KG1 (cell line): ENCODE measurements at places on chromosomes 1 and 21.

- no peak for DNase-seq
Measured at GRCh38 chr1:156389311-156389710, 20.3 kb downstream of the RHBG start.

DNA sequence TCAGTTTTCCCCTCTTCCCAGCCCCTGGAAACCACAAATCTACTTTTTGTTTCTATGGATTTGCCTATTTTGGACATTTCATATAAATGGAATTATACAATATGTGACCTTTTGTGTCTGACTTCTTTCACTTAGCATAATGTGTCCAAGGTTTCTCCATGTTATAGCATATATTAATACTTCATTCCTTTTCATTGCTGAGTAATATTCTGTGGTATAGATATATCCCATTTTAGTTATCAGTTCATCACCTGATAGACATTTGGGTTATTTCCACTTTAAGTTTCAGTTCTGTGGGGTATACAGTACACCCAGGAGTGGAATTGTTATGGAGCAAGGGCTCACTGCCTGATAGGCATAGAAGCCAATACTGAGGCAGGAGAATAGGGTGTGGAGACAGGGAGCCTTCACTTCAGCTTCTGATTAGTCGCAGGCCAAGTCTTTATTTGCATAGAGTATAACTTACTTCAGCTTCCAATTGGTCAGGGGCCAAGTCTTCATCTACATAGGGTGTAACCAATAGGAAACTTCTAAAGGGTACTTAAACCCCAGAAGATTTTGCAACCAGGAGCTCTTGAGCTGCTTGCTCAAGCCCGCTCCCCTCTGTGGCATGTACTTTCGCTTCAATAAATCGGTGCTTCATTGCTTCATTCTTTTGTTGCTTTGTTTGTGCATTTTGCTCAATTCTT lies 8.3 kb upstream of the NVL start:
- DNase-seq = no peak

GRCh38 chr1:168504064-168504837 lies 39.5 kb downstream of the XCL2 start:
- DNase-seq = peak; percentile 81

- DNase-seq = peak; percentile 42
Measured at GRCh38 chr21:38219049-38219628, 37.7 kb upstream of the KCNJ15 start.

DNA sequence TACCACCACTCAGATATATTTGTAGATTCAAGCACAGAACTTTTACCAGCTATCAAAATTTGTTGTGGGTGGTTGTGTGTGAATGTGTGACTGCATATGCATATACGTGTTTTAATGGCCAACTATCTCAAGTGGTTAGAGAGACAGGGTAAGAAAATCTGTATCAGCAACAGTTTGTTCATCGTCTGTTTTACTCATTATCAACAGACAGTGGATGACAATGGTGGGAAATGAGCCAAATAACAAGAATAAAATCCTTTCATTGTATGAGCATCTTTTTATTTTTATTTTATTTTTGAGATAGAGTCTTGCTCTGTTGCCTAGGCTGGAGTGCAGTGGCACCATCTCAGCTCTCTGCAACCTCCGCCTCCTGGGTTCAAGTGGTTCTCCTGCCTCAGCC lies 22.7 kb upstream of the DYNLT5 start:
- no peak for DNase-seq

- no peak for DNase-seq
Measured at GRCh38 chr1:190602325-190602724, 124.7 kb upstream of the BRINP3 start.

DNA sequence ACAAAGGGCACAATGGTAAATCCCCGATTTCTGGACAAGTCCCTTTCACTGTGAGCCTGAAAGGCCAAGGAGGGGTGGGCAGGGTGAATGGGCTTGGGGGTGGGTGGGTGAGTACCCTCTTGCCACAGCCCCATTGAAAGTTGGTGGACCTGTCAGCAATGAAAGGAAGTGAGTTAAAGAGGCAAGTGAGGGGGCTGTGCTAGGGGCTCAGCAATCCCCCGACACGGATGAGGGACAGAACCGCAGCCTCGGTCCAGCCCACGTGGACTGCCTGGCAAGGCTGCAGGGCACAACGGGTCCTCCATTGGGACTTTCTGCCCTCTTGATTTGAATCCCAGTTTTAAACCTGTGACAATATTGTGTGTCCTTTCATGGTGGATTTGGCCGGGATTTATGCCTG lies 255.3 kb downstream of the FOXD2 start:
- no peak for DNase-seq

DNA sequence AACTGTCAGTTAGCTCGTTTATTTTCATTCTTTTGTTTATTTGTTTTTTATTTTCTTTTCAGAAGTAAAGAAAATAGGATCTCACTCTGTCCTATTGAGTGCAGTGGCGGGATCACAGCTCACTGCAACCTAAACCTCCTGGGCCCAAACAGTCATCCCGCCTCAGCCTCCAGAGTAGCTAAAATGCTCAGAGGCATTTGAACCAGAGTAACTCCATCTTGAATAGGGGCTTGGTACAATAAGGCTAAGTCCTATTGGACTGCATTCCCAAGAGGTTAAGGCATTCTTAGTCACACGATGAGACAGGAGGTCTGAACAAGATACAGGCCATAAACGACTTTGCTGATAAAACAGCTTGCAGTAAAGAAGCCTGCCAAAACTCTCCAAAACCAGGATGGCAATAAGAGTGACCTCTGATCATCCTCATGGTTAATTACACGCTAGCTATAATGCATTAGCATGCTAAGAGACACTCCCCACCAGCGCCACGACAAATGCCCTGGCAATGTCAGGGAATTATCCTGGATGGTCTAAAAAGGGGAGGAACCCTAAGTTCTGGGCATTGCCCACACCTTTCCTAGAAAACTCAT lies 13.1 kb upstream of the COP1 start:
- no peak for DNase-seq

GRCh38 chr1:239858057-239858456 lies 233.6 kb upstream of the FMN2 start:
- no peak for DNase-seq

DNA sequence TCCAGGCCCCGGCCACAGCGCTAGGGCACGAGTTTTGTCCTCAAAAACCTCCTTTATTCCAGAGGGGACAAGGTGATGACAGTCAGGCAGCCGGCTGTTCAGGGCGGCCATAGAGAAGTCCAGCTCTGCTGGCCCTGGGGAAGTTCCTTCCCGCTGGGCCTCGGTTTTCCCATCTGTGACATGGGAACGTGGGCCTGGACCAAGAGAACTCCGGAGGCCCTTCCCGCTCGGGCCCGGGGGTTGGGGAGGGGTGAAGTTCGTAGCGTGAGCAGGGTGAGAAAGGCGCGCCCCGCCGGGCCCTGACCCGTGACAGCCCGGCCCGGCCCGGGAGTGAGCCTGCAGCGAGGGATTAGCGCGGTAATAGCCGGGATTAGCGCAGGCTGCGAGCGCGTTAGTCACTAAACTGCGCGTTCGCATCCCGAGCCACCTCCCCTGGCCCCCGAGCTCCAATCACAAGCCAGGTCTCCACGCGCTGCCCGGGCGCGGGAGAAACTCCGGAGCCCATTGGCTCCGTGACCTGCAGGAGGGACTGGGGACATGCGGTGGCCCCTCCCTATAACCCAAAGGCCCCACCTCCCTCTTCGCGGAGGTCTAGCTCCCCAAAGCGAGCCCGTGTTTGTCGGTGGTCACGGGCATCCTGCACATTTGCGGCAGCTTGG lies 29.8 kb upstream of the PADI2 start:
- DNase-seq = no peak

GRCh38 chr1:205435578-205436573 lies 14.0 kb upstream of the LEMD1 start:
- no peak for DNase-seq

GRCh38 chr1:228424685-228425660 lies 8.3 kb upstream of the TRIM17 start:
- no peak for DNase-seq

GRCh38 chr1:85569122-85569521 lies 11.4 kb upstream of the CCN1 start:
- no peak for DNase-seq

DNA sequence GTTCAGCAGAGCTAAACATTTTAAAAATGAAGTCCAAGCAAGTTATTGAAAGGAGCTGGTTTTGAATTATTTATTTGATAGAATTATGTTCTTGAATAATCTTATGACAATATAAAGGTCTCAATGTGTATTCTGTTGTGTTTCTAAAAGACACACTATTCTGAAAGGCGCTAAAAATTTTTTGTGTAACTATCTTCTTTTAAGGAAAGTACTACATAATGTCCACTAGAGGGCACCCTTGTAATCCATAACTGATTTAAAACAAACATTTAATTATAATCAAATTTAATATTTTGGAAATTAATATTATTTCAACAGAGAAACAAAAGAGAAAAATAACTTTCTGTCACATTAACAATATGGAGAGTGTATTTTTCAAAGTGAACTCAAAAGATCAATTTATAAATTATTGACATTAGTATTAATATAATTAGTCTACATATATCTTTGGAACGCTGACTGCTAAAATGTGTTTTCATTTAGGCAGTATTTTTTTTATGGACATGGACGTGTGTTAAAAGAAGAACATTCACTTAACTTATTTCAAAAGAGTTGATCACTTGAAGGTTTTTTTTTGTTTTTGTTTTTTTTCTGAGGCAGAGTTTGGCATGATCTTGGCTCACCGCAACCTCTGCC lies 248.4 kb downstream of the DENND1B start:
- DNase-seq = peak; percentile 37

- peak; percentile 84 for DNase-seq
Measured at GRCh38 chr1:36420836-36421317, 23.2 kb upstream of the LSM10 start.

DNA sequence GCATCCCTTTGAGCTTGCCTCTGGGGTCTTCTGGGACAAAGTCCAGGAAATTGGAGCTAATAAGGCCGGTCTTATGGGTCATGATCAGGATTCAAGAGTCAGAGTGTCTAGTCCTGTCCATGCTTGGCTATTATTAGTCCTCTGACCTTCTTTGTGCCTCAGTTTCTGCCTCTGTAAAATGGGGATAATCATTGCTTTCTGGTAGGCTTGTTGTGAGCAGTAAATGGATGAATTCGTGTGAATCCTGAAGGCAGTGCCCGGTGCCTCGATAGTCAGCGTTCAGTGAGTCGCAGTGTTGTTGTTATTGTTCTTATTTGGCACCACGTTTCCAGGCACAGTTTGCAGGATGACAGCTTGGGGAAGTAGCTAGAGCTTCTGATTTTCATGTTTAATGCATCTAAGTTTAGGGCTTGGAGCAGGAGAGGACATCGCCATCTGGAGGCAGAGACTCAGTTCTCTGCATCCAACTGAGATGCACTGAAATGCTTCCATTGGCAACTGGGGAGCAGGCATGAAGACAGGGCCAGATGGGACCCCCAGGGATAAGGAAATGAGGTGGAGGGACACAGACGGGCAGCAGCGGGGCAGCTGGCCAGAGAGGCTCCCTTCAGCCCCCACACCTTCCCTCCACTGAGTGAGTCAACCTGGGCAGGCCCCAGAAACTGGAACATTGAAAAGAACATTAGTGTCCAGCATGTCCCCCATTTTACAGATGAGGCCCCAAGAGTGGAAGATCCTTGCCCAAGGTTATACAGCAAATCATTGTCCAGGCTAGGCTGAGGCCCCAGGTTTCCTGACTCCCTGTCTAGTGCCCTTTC lies 160.3 kb downstream of the PTPRU start:
- DNase-seq = no peak

- DNase-seq = no peak
Measured at GRCh38 chr1:40379785-40380452, 6.4 kb downstream of the SMAP2 start.

DNA sequence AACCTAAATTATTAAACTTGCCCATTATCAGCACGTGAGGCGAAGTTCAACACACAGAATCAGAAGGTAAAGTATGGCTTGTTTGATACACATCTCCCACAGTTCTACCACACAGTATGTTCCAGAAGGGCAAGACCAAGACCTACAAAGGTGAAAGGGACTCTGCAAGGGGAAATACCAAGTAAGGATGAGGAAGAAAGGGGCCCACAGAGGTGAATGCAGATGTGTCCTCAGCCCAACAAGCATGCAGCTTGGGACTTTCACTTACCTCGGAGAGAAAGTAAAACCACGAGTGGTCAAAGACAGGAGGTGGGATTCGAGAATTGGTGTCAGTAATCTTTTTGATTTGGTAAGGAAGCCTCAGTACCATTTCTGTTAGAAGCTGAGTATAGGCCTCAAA lies 85.8 kb downstream of the UBR4 start:
- DNase-seq = no peak

DNA sequence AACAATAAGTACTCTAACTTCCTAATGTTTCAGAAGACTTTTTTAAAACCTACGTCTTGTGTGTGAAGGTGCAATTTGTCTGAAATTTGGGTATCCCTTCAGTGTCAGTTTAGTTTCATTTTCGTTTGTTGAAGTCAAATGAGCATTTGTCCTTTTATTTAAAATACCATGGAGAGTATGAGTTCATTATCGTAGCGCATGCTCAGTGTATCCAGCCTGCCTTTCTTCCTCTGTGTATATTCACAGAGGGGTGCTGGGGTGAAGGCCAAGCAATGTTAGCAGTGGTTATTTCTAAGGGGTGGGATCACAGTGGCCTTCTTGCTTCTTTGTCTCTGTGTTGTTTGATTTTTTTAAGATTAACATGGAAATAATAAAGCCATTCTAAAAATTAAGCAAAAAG lies 43.2 kb downstream of the CNN3 start:
- no peak for DNase-seq

DNA sequence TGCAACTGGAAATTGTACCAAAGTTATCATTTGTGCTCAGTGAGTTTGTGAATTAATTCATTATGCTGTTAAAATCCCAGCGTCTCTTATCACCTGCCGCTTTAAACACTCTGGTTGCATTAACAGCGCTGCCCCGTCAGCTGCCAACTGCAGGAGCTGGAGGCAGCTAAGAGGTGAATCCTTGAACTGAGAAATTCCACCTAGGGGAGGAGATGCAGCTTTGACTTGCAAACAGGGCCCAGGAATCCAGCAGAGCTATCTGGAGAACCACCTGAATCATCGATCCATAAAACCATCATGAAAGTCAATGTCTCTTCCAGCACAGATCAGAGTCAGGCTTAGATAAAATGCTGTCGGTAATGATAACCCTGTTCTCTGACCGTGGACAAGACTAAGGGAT lies 140.7 kb upstream of the PTBP2 start:
- DNase-seq = no peak
